ENCODE measurements at places on chromosomes 13 and 19.

- DNase-seq, result no peak
Measured at GRCh38 chr19:19452243-19453124, 47.0 kb downstream of the GATAD2A start.

- DNase-seq, result peak; percentile 51
Measured at GRCh38 chr13:74062933-74063332, 71.3 kb downstream of the KLF12 start.

- DNase-seq, result no peak
Measured at GRCh38 chr13:95536632-95537241, 15.8 kb upstream of the CLDN10 start.

GRCh38 chr13:27172495-27172842 lies 858 bp upstream of the USP12 start:
- DNase-seq, result no peak

DNA sequence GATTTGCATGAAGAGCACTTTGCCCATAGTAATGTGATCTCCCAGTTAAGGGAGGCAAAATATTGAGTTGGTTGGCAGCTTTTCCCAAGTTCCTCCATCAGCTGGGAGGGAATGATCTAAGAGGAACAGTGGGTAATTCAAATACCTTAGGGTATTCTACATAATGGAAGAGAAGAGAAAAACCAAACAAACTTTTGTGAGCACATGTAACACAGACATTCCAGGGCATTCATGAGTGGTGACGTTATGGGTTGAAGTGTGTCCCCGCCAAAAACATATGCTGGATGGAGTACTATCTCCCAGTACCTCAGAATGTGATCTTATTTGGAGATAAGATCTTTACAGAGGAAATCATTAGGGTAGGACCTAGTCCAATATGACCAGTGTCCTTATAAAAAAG lies 220.1 kb downstream of the FOXO1 start:
- no peak for DNase-seq

DNA sequence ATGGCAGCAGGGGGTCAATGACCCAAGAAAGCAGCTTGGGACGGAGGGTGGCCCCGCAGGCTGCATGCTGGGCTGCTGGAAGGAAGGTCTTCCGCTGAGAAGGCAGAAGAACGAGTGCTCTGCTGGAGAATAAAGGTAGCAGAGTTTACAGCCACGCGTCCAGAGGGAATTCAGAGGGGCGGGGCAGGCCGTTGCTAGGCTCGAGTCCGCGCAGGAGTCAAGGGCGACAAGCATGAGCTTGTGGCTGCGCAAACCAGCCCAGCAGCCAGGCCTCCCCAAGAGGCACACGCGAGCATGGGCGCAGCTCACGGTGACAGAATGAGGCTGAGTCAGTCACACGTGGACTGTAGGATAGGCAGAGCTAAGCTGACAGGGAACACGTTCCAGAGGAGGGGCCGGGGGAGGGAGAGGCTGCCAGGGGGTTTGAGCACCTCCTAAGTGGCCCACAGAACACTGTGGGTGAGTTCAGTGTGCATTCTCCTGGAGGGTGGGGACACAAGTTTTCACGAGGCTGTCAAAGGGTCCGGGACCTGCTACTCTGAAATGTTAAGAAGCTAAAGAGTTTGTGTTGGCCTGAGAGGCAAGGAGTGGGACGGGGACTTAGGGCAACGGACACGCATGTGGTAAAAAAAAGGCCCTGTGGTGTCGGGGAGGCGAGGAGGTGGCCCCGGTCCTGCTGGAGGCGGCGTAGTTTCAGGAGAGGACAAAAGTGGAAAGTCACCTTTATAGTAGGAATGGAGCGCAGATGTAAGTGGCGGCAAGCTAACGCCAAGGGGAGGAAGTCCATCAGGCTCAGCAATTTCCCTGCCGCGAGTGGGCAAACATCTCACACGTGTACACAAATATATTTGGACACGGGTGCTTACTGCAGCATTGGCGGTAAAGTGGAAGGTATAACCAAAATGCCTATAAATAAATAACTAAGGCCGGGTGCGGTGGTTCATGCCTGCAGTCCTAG lies 17.7 kb downstream of the RFX2 start:
- no peak for DNase-seq

DNA sequence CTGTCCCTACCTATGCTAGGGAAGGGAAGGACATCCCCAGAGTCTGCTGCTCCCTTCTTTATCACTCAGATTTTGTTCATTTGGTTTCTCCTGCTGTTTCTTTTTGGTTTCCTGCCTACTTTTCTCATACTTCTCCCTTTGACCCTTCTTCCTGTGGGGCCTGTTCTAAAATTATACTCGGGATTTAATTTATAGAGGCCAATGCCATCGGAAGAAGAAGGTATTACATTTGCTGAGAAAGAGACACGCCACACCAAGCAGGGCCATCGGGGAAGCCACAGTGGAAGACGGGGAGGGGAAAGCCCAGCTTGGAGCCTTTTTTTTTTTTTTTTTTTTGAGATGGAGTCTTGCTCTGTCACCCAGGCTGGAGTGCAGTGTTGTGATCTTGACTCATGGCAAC lies 46.8 kb upstream of the FARP1 start:
- DNase-seq, result no peak

DNA sequence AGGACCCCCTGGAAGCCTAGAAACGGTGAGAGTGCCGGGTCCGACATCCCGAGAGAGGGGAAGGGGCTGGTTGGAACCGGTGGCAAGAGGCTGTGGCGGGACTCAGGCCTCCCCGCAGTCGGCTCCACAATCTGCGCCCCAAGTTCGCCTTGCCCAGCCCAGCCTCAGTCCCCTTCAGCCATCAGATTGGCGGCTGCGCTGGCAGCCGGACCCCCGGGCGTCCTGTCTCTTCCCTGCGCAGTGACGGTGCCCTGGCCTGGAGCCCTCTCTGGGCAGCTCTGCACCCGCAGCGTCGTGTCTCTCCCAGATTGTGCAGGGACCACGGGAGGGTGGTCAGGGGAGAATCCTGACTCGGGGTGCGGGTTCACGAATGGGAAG lies 315 bp downstream of the ZNF492 start:
- DNase-seq, result no peak

- DNase-seq, result no peak
Measured at GRCh38 chr13:34070006-34070405, 252.1 kb downstream of the RFC3 start.

- DNase-seq, result no peak
Measured at GRCh38 chr19:1063909-1064660, 2.9 kb upstream of the ARHGAP45 start.

DNA sequence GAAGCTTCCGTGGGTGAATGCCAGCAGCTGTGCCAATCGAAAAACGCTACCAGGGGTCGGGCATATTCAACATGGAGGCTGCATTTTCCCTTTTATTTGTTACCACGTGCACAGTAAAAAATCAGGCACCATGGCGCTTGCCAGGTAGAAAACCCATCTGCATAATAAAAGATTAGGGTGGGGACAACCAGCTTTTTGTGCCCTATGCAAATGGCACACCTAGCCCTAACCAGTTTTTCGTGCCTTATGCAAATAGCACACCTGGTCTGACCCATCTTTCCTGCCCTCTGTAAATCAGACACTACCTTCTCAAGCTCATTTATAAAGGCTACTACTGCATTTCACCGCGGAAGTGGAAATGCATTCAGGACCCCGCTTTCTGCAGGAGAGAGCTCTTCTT lies 62.1 kb upstream of the FREM2 start:
- no peak for DNase-seq

GRCh38 chr19:4800591-4801081 lies 9.1 kb downstream of the FEM1A start:
- no peak for DNase-seq

DNA sequence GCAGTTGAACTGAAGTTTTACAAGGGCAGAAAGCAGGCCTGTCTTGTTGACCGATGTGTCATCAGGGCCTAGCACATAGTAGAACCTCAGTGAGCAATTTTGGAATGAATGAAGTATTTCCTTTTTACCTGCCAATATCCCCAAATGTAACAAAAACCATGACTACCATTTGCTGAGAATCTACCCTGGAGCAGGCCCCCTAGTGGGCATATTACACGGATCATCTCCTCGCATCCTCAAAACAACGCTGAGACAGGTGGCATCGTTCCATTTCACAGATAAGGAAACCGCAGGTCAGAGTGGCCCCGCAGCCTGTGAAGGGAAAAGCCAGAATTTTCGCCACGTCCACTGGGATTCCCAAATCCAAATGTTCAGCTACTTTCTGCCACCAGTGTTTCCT lies 77.9 kb downstream of the CACNA1A start:
- no peak for DNase-seq

GRCh38 chr13:80873589-80873988 lies 532.7 kb upstream of the SPRY2 start:
- no peak for DNase-seq

DNA sequence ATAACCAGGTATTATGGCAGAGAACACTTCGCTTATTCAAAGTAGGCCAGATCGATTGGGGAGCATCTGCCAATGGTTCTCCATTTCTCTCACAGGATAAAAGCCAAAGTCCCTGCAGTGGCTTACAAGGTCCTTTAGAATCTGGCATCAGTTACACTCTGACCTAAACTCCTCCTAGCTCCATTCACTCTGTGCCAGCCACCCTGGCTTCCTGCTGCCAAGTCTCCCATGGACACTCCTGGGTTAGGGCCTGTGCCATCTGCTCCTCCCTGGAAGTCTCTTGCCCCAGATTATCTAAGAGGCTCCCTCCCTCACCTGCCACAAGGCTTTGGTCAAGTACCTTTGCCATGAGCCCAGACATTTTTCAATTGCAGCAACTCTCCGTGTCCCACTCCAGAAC lies 649.2 kb downstream of the DACH1 start:
- no peak for DNase-seq

- no peak for DNase-seq
Measured at GRCh38 chr13:53152057-53152421, 123.4 kb downstream of the OLFM4 start.

- DNase-seq, result no peak
Measured at GRCh38 chr19:43465468-43466120, at the start of gene LYPD3. Gene LYPD3, minus strand, starts transcription at chr19:43465608. Its CDS starts 37 bp downstream, at chr19:43465571.

GRCh38 chr13:59728896-59729545 lies 434.7 kb downstream of the DIAPH3 start:
- no peak for DNase-seq

DNA sequence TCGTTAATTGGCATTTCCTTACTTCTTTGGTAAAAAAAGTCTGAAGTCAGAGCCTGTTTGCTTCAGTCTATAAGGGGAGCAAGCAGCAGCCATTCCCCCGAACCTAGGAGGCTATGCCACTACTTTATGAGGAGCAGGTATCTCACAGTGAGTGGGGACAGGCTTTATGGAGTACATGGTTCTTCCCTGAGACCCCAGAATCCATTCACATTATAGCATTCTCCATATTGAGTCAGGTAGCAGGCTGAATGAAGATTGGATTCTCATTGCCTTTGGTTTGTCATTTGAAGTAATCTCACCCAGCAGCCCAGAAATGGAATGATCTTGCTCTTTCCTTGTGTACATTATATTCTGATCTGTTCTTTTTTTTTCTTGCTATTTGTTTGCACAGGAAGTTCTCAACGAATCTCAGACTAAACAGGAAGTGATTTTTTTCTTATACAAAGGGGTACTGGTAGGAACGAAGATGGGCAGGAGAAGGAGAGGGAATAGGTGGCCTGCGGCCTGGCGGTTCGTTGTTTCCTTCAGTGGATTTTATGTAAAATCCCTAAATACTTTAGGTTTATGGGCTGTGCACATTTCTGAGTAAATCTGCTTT lies 74.4 kb downstream of the ARHGAP35 start:
- DNase-seq, result no peak

- no peak for DNase-seq
Measured at GRCh38 chr19:34847393-34847792, 74.4 kb upstream of the ZNF599 start.

GRCh38 chr13:38753878-38754277 lies 67.0 kb downstream of the FREM2 start:
- no peak for DNase-seq

DNA sequence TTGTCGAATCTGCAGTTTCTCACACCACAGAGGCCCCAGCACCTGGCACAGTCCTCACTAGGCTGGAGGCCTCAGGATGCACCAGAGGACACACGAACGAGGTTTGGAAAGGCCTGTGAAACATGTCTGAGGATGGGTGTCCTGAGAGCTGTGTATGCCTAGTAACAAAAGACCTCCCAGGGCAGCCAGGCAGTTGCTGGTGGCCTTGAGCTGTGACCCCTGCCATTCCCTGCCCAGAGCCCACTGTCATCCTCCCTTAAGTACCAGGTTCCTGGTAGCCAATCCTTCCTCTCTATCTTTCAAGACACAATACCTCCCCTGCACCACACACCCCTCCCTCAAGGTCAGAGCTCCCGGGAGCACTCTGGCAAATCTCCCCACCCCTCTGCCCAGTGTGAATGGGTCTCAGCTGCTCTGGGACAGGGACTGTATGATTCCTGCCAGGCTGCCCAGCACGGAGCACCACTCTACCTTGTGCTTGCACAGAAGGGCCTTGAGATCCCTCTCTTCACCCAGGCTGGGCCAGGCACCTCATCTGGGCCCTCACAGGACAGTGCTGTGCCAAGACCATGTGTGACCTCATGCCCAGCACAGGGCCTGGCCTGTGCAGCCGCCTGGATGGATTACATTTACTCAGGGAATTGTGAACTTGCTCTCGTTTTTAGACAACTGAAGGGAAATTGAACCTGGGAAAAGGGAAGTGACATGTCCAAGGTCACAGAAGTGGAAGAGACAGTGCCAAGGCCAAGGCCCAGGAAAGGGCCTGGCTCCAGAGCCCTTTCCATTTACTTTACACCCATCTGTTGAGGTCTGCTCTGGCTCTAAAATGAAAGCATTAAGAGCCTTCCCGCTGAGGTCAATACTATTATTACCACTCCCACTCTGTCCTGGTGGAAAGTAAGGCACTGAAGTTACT lies 2.2 kb downstream of the ZNF787 start:
- DNase-seq, result no peak

DNA sequence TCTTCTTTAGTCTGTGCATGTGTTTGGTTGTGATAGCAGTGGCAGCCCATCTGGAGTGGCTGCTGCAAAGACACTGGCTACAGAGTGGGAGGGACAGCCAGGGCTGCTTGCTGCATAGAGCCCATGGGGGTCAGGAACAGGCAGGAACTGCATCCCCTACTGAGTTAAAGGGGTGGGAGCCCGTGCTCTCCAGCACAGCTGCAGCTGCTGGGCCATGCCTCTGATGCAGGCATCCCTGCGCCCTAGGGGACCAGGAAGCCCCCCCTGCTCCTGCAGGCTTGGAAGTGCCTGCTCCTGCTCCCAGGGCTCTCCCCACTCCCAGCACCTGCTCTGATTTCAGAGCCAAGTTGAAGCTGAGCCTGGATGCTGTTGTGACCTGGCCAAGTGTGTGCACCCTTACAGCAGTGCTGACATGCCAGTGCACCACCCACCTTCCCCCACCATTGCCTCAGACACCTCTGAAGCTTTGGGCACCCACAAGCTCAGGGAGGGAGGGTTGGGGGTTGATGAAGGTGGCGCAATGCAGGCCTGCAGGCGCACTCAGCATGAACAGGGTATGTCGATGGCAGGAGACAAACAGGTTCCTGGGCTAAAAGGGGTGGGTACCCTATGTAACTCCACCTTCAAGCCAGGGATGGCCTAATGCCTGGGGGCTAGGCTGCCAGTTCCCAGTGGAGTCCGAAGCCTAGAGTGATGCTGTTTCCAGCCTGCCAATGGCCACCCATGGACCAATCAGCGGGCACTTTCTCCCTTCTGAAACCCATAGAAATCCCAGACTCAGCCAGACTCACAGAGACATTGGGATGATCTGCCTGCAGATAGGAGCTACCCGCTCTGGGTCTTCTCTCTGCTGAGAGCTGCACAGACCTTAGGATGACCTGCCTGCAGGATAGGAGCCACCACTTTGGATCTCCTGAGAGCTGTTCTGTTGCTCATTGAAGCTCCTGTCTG lies 919.9 kb upstream of the MIR17HG start:
- DNase-seq, result no peak

All from cerebellar nuclear complex (tissue), 1 donor.